ENCODE measurements at places on chromosomes 3 and 15. TPM values are rescaled to one million over a fixed set of nuclear protein-coding genes. Genes with fewer than 3 reads are reported as not detected.

Gene CILP
- 0.85 TPM for total RNA-seq

Gene COLQ
- total RNA-seq = 4.2 TPM

Gene ZMYND10
- total RNA-seq = 0.66 TPM

Gene BCL2A1
- total RNA-seq = 30.5 TPM

Gene FEZF2
- 2.9 TPM for total RNA-seq

Gene TEX55
- not detected for total RNA-seq

Gene THSD4
- total RNA-seq = 2.2 TPM

Gene ADAMTS17
- 10.4 TPM for total RNA-seq

Gene GPR27
- 0.05 TPM for total RNA-seq

Gene SPINK8
- total RNA-seq = not detected

Gene CCR3
- 0.33 TPM for total RNA-seq

Gene OCA2
- 0.99 TPM for total RNA-seq

Gene CCR9
- total RNA-seq = 214 TPM

Gene DUOX2
- 0.05 TPM for total RNA-seq

Gene NAALADL2
- total RNA-seq = 4.9 TPM

Gene ITGB5
- total RNA-seq = 9.6 TPM

Gene GRAMD2A
- total RNA-seq = 0.47 TPM

Gene FANCD2
- total RNA-seq = 25.5 TPM

- DNase-seq = peak; percentile 74
These were observed 53.1 kb downstream of the PHC3 start for GRCh38 chr3:170128259-170128976.

- DNase-seq = no peak
These were observed 55.3 kb upstream of the NUDT16 start for GRCh38 chr3:131326307-131326706.

- DNase-seq = peak; percentile 45
These were observed 46.8 kb downstream of the CYP11A1 start for GRCh38 chr15:74320352-74321247.

GRCh38 chr3:23202203-23202920, 765 bp upstream of the UBE2E2 start:
- DNase-seq = no peak

- DNase-seq = no peak
These were observed 26.6 kb upstream of the GBE1 start for GRCh38 chr3:81788044-81788443.

GRCh38 chr15:65223996-65224395, 12.7 kb upstream of the CILP start:
- DNase-seq = no peak

DNA sequence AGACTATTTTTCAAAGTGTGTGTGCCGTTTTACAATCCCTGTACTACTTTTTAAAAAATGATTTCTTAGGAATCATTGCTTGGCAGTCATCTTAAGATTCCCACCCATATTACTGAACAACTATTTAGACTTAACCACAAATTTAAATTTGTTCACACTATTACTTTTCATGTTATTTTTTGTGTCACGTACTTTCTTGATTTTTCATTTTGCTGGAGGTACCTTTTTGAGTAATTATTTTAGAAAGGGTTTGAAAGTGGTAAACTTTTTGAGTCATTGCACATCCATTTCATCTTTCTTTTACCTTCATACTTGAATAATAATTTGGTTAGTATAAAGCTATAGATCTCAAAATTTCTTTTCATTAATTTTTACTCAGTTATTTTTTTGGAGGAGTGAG, 16.9 kb downstream of the CMTM8 start:
- DNase-seq = no peak

DNA sequence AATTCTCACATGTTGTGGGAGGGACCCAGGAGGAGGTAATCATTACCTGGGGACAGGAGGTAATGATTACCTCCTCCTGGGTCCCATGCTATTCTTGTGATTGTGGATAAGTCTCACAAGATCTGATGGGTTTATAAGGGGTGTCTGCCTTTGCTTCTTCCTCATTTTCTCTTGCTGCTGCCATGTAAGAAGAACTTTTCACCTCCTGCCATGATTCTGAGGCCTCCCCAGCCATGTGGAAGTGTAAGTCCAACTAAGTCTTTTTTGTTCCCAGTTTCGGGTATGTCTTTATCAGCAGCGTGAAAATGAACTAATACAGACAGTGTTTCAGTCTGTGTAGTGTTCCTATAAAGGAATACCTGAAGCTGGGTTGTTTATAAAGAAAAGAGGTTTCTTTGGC, 13.1 kb upstream of the KCTD6 start:
- no peak for DNase-seq

GRCh38 chr15:66772604-66773128, 70.6 kb downstream of the SMAD6 start:
- no peak for DNase-seq

DNA sequence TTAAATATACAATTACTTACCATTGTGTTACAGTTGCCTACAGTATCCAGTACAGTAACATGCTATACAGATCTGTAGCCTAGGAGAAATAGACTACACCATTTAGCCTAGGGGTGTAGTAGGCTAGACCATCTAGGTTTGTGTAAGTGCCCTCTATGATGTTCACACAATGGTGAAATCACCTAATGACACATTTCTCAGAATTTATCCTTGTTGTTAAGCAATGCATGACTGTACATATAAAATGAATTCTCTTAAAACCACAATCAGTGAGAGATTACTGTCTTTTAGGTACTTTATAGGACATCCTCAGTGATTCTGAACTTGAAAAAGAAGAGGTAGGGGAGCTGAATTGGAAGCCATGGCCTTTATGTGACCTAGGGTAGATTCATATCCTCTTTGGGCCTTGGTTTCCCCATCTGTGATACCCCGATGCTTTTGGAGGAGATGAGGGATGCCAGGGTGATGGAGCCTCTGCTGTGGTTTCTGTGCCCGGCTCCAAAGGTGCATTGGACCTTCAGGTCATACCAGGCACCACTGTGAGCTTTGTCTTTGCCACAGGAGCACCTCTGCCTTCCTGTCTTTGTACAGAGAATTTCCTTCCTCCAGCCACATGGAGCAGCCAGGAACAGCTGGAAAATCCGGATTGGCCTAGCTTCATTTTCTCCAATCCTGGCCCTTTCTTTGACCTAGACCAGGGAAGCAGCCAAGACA, 51.9 kb upstream of the FLNB start:
- no peak for DNase-seq

GRCh38 chr15:66838671-66839239, 136.7 kb downstream of the SMAD6 start:
- no peak for DNase-seq

DNA sequence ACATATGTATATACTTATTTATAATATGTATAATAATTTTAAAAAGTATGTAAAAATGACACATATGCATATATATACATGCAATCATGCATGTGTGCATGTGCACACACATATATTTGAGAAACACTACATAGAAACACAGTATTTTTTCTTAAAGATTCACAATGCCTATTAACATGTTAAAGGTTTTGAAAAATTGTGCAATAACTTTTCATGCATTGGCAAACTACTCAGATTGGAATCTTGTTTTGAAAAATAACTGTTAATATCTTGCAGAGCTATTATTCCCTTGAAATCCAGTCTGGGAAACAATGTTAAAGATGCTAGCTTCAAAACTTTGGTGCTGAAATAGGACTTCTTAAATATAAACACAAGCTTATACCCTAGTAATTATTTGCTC, 256.2 kb upstream of the P2RY1 start:
- DNase-seq = no peak

GRCh38 chr3:45182915-45183871, 37.0 kb upstream of the CDCP1 start:
- no peak for DNase-seq

- no peak for DNase-seq
These were observed 28.3 kb downstream of the LMCD1 start for GRCh38 chr3:8529738-8530525.

GRCh38 chr3:248864-249520, 52.4 kb downstream of the CHL1 start:
- DNase-seq = no peak

DNA sequence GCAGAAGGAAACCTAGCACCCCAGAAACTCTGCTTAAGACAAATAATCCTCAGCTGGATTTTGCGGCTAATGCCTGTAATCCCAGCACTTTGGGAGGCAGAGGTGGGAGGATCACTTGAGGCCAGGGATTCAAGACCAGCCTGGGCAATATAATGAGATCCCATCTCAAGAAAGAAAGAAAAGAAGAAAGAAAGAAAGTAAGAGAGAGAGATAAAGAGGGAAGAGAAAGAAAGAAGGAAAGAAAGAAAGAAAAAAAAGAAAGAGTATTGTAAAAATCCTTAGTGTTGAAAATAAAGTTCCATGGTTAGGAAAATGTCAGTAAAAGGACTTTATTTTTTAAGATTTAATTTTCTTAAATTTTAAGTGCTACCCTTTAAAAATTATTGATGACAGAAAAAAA, 54.9 kb upstream of the LRRFIP2 start:
- DNase-seq = no peak

DNA sequence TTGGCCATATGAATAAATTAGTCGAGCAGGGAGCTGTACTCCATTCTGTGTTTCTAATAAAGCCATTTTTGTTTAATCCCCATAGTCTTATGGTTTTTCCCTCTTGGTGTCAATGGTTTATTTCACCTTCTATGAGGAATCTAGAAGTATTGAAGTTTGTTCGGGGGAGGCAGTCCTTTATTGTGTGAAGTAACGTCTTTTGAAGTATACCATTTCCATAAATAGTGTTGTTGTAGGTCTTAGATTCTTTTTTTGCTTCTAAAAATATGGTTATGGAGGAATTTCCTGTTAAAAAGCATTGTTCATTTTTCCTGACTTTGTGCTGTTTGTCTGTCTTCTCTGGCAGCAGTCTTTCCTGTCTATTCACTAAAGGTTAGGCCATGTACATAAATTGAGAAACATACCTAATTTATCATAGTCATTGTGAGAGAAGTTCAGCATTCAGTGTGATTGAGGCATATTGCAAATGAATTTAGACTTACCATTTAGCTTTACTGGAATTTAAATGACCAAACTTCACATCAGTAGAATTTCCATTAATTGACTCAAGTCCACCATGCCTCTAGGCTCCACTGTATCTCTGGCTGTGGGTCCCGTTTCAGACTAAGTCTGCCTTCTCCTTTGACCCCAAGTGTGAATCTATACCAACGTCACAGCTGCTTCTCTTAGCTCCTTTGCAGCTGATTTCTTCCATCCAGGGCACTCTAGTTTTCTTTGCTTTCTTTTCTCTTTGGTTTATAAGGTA, 37.3 kb downstream of the YEATS2 start:
- DNase-seq = no peak

Data from thymus (tissue), 14 donors.